NCI-H1694 treated with DMSO at 0.1 percent for 48 hours (cell line): ENCODE measurements at places on chromosomes 4 and X.

DNA sequence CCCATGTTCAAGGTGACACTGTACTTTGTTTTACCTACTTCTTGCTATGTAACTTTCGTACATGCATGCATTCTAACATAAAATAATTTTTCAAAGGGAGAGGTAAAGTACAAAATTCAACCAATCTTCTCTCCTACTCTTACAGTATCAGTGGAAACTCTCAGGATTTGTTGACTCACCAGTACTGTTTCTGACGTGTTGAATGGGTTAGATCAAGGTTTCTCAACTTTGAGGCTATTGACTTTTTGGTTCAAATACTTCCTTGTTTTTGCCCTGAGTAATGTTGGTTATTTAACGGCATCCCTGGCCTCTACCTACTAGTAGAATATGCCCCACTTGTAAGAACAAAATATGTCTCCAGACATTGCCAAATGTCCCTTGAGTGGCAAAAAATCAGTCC is 94.6 kb upstream of the SMAD1 start:
- DNase-seq, result no peak

DNA sequence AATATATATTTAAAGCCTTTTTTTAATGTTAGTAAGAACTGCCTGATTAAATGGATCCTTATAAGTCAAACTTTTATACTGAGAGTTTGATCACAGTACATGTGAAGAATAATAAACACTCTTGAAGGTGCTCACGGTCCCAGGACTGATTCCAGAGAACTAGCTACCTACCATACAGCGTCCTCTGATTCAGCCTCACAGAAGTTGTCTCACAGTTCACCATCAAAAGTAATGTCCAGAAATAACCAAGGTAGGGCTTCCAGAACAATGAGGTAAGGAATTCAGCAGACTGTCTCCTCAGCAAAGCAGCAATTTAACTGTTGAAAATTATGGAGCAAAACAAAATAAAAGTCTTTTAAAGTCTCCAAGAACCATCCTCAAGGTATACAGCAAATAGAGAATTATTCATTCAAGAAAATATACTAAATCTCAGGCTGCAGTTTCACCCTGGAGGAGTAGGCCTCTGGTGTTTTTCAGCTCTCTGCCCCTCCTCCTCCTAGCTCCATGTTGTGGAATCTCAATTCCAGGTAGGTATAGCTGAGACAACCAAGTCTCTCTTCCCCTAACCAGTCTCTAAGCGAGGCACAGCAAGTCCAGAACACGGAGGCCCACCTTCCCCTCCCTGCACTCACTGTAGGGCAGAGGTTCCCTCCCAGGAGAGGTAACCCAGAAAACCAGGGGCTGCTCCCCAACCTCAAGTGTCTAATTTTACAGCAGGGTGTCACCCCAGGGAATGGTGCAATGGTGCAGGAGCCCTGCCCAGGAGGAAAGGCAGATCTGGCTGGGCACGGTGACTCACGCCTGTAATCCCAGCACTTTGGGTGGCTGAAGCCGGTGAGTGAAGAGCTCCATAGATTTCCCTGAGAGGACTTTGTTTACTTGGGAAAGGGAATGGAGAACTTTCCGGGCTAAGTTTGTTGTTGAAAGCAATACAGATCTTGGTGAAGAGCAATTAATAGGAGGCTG is 28.6 kb downstream of the FAM241A start:
- DNase-seq, result no peak

GRCh38 chr4:7313347-7313811 is 121.0 kb downstream of the SORCS2 start:
- DNase-seq, result no peak

DNA sequence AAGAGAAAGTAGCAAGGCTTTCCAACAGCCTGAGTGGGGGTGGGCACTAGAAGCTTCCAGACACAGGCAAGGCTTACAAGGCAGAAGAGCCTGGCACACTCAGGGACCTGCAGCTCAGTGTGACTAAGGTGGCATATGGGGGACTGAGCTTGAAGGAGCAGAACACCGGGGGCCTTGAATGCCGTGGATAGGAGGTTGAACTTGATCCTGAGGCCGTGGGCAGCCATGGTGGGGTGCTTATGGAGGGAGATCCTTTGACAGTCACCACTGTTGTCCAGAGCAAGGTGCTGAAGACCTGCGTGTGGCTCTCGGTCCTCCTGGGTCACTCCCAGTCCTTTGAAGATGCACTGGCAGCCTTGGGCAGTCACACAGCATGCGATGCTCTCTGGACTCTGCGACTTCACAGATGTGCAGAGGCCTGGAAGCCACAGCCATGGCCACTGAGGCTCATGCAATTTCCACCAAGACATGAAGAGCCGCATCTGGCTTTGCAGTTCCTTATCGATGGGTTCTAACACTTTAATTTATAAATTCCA is 18.3 kb downstream of the C4orf50 start:
- no peak for DNase-seq

DNA sequence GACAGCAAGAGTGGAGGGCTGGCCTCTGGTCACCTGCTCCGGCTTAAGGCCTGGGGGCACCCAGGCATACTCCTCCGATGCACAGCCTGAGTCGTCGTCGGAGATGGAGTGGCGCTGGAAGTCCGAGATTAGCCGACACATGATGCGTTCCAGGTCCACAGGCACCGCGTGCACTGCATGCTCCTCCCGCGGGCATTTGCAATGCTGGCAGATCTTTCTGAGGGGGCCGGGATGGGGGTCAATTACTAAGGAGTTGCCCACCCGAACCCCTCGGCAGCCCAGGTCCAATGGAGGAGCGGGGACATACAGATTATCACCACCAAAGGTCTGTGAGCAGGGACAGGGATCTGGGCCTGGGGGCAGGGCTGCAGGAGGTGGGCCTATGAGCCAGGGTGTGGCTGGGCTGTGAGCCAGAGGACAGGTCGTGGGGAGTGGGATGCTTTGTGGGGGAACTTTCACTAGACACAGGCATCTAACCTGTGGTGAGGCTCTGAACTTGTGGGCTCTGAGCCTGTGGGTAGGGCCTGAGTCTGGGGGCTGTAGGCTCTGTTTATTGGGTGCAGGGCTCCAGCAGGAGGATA is 2.4 kb downstream of the PRICKLE3 start:
- no peak for DNase-seq

- no peak for DNase-seq
Measured at GRCh38 chr4:88511236-88511635, 12.3 kb downstream of the PYURF start.

DNA sequence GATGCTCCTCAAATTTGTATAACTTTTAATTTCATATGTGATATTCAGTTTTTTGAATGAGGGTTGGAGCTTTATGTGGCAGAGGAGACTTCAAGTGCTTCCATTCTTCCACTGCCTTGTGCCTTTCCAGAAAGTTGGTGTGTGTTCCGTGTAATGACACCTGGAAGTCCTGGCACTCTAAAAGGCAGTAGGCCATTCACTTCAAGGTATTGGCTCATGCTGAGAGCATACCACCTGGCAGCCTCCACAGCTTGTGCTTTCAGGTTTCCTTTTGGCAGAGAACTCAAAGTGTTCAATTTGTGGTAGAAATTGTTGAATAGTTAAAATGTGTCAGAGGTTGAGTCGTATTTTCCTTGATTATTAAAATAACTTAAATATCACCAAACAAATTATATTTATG is 49.6 kb downstream of the GRIA2 start:
- DNase-seq, result no peak

DNA sequence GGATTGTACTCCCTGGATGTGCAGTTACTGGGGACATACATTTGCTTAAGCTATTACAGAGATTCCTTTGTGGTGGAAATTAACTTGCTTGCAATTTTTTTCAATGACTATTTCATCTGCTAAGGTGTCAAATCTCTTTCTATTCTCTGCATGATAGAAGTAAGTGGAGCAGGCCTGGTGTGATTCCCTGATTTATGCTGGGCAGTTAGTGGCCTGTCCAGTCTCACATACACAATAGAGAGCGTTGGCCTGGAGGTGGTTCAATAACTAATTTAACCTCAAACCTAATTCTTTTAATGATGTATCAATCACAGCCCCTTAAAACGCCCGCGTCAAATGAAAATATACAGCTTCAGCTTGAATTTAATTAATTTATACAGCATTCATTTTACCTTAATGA is 28.5 kb downstream of the VCX3A start:
- no peak for DNase-seq

GRCh38 chr4:115159141-115159540 is 45.7 kb upstream of the NDST4 start:
- no peak for DNase-seq

DNA sequence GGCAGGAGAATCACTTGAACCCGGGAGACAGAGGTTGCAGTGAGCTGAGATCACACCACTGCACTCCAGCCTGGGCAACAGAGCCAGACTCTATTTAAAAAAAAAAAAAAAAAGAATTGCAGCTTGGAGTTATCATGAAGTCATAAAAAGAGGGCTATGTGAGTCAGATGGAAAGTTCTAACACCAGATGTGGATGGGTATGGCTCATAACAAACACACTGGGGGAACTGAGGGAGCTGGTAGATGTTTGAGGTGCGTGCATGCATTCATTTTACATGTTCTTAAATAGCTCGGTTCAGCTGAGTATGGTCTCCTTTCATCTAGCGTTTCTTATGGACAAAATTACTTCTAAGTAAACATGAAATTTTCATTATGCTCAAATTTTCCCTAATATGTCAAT is 11.7 kb downstream of the TRMT2B start:
- DNase-seq, result no peak

- no peak for DNase-seq
Measured at GRCh38 chrX:40570346-40571093, 10.2 kb upstream of the ATP6AP2 start.
